ENCODE measurements at places on chromosomes 11 and 22.

DNA sequence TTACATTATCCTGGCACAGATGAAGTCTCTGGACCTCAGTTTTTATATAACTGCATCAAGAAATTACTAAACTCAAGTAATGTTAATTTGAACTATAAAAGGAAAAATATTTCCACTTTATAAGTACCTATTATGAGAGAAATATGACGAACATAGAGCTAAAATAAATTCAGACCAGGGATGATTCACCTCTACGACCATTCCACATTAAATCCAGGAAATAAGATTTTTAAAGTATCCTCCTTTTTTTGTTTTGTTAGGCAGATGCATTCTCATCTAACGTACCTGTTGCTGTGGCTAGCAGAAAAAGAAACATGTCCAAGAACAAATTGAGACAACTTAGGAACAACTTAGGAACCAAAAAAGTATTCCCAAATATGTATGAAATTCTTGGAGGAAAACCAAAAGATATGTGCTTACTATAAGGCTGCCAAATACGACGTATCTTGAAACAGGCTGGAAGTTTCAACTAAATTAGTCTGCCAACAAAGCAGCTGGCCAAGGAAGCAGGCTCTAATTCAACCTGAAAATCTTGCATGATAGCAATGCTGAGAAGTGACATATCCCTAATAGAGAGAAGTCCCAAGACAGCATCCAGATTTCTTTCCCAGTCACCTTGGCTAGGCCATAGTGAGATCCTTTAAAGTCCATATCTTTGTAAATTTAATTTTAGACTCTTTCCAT lies 15.7 kb downstream of the SPTY2D1 start:
- no peak for DNase-seq

- peak; percentile 22 for DNase-seq
Observed at GRCh38 chr22:46058091-46058420, 81.1 kb upstream of the WNT7B start.

DNA sequence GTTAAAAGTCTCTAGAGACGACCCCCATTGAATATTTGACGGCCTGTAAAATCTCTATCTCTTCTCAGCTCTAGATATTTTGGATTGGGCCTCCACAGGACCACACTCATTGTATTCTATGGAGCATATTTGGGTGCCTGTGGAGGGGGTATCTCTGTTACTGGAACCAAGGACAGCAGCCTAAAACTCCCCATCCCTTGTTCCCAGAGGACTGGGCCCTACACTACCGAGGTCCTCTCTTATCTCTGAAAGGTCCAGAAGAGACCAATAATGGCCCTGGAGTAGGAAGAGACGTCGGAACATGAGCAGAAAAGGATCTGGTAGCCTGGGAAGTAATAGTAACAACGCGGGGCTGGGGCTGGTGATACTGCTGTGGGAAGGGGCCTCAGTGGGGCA lies 542 bp downstream of the HPS4 start:
- no peak for DNase-seq

- DNase-seq = no peak
Observed at GRCh38 chr22:31253949-31254348, 38.3 kb downstream of the PIK3IP1 start.

GRCh38 chr22:21450320-21450831 lies 16.8 kb upstream of the TMEM191C start:
- DNase-seq = no peak

- no peak for DNase-seq
Observed at GRCh38 chr11:120780239-120780638, 243.7 kb upstream of the TBCEL start.

DNA sequence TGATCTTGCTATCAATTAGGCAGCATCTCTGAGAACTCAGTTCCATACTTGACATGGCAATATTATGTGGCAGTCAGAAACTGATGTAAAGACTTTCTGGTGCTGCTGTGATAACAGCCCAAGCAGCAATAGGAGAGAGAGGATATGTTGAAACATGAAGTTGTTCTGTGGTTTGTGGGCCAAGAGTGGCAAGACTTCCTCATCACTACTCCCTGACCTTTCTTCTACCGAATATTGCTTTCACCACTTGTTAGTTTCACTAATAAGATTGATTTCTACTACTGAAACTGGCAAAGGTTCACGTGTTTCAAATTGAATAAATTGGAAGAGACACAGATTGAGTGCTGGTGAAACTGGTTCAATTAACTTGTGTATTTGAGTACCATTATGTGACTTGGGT lies 852.6 kb upstream of the RAG2 start:
- DNase-seq = no peak

GRCh38 chr11:77471558-77472193 lies 2.2 kb downstream of the PAK1 start:
- no peak for DNase-seq

GRCh38 chr11:115279813-115280761 lies 224.1 kb downstream of the CADM1 start:
- no peak for DNase-seq

DNA sequence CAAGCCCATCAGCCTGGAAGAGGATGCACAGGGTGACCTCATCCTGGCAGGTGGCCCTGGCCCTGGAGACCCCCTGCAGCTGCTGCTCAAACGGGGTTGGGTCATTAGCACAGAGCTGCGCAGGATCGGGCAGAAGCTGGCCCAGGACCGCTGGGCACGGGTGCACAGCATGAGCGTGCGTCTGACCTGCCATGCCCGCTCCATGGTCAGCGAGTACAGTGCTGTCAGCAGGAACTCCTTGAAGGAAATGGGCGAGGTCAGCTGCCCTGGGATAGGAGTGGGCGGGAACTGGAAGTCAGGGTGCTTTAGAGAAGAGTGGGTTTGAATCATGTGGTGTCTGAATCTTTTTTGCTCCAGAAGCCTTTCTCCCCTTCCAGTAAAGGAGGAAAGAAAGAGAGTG lies 61.1 kb downstream of the INSC start:
- no peak for DNase-seq

DNA sequence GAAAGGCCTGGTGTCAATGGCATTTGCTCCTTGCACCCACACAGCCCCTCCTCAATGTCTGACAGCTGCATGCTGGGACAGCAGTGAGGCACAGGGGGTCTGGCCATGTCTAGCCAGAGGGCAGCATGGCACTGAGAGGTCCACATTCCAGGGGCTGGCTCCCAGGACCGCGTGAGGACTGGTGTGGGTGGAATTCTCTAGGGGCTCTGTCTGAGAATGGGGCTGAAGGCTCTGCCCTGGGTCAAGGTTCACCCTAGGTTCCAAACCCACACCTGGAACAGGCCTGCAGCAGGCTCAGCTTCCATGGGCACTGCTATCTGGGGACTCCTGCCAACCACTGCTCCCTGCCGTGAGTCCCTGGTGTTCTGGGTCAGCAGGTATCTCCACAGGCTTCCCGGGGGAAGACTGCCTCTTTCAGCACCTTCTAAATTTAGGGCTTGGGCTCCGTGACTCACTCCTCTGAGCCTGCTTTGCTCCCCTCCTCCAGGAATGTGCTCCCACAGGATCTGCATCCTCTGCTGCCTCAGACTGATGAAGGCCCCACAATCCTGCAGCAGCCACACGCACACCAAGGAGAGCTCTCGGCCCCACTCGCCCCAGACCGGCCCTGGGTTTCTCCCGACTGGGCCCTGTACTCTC lies 4.2 kb downstream of the STARD10 start:
- no peak for DNase-seq

- no peak for DNase-seq
Observed at GRCh38 chr22:42217019-42217751, 53.3 kb downstream of the TCF20 start.

GRCh38 chr11:20025332-20025840 lies 134.9 kb downstream of the DBX1 start:
- no peak for DNase-seq
